ENCODE measurements at places on chromosomes 2 and 18.

- DNase-seq: no peak
These were observed 19.4 kb downstream of the IL1B start for GRCh38 chr2:112817082-112817689.

- DNase-seq: no peak
These were observed at the start of gene DCTN1 for GRCh38 chr2:74379851-74380789. TSS of gene DCTN1 (minus strand) at chr2:74380311. CDS start at chr2:74380037, 274 bp downstream.

DNA sequence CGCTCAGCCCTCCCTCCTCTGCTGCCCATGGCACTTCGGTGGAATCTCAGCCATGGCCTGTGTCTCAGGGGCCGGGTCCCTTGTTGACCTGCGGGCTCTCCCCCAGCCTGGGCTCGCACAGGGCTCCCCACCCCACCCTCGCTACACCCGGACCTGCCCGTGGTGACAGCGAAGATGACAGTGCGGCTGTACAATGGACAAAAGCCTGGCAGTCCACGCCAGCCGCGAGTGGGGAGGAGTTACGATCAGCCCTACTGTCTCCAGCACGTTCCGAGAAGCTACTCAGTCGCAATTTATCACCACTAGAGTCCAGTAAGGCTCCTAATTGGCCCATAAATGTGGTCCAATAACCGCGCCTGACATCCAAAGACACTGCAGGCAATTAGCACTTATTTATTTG lies 31.6 kb downstream of the GBX2 start:
- DNase-seq: no peak

- no peak for DNase-seq
These were observed 43.8 kb upstream of the FN1 start for GRCh38 chr2:215479536-215480240.

- DNase-seq: no peak
These were observed 416.1 kb downstream of the ARHGAP15 start for GRCh38 chr2:143545059-143545948.

- DNase-seq: no peak
These were observed 67.1 kb downstream of the DIS3L2 start for GRCh38 chr2:232028631-232029030.

DNA sequence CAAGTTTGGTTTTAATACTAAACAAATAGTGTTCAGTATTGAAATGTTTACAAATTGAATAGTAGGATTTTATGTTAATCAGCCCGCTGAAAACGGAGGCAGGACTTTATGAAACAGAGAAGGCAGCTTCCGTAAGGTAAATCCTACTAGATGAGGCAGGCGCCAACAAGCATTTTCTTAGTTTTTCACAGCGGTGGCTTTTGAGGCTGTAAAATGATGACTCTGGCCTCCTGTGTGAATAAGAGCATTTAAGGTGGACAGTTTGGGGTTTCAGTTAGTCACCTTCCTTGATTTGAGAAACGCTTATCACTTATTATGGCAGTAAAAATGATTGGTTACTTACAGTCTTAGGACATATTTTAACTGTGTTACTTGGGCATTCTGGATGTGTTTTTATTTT lies 212.9 kb downstream of the PTGR3 start:
- DNase-seq: no peak

DNA sequence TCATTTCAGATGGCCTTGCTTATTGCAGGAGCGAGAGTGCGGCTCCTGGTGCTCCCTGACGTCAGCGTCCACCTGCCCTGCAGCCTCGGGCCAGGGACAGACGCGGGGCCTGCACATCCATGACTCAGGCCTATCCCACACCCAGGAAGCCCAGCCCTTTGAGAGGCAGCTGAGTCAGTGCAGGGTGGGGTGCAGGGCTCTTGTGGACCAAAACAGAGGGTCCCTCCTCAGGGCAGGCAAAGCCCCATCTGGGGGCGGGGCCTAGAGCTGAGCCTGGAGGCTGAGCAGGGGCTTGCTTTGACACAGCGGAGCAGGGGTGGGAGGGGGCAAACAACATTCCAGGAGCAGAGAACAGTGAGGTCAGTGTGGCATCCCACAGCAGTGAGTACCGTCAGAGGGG lies 7.7 kb upstream of the ARHGEF4 start:
- DNase-seq: no peak

DNA sequence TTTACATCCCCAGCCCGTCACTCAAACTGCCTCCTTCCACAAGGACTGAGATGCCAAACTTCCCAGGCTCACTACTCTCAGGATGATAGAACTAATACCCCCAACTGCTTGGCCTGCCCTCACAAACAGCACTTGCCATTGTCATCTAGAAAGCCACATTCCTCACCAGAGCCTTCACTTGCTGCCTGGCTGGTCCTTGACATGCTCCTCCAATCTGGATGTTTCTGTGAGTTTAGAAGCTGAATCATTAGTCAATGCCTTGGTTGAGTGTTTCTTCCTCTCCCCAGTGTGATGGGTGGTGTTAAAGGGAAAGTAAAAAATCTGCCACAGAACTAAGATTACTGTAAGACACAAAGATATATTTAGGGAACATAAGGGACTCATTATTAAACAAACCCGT lies 52.5 kb downstream of the MARCHF4 start:
- DNase-seq: no peak

DNA sequence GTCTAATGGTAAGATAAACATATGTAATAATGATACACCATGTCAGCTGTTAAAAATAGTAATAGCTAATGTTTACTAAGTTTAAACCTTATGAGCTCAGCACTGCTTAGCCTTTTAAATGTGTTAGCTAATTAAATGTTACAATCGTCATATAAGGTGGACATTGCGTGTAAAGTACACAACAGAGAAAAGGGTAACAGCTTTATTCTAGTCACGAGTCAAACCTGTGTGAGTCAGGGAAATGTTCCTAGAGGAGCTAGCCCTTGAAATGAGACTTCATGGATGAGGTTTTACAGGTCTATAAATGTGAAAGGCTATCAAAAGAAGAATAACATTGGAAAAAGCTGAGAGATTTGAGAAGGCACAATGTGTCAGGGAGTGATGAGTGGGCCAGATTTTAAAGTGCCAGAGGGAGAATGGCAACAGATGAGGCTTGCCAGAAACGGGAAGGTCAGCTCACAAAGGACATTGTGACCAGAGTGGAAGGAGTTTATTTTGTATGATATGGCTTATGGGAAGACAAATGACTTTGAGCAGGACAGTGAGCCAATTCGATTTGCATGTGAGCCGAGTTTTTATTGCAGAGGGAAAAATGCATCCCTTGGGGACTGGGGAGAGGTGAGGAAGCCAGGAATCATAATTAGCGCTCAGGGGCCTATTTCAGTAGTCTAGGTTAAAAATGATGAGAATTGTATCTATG lies 276.3 kb downstream of the CTNNA2 start:
- DNase-seq: no peak

GRCh38 chr18:76426737-76427305 lies 68.2 kb downstream of the ZNF516 start:
- DNase-seq: no peak

DNA sequence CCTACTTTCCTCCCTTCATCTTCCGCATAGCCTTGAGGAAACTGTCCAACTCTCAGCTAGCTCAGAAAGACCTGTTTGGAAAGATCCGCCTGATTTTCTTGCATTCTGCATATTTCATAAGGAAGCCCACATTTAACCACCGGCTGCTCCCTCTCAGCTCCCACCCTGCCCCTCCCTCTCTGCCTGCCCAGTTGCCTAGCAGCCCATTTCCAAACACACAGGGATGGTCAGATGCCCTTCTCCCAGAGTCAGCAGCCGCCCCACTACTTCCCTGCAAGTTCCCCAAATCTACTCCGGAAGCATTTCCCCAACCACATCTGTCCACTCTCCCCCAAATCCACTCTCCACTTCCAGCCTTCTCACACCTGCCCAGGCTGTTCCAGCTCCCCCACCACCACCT lies 96.0 kb downstream of the TNS1 start:
- no peak for DNase-seq

DNA sequence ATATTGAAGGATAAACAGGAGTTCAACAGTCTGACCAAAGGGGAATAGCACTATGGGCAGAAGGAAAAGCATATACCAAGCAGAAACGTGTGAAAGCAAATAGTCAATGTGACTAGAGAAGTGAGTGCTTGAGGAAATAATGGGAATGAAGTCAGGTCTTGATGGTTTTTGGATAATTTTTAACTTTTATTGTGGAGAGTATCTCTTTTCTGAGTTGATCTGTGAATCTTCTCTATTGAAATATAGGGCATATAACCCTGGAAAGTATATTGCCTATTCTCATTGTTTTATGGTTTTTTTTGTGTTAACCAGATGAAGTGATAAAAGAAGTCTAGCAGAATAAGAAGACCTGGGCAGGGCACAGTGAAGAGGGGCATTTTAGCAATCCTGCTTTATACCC lies 16.4 kb upstream of the FABP1 start:
- no peak for DNase-seq

GRCh38 chr2:180927030-180927686 lies 53.2 kb upstream of the UBE2E3 start:
- DNase-seq: no peak

- no peak for DNase-seq
These were observed 750 bp upstream of the RMP24 start for GRCh38 chr18:35971661-35972196.

DNA sequence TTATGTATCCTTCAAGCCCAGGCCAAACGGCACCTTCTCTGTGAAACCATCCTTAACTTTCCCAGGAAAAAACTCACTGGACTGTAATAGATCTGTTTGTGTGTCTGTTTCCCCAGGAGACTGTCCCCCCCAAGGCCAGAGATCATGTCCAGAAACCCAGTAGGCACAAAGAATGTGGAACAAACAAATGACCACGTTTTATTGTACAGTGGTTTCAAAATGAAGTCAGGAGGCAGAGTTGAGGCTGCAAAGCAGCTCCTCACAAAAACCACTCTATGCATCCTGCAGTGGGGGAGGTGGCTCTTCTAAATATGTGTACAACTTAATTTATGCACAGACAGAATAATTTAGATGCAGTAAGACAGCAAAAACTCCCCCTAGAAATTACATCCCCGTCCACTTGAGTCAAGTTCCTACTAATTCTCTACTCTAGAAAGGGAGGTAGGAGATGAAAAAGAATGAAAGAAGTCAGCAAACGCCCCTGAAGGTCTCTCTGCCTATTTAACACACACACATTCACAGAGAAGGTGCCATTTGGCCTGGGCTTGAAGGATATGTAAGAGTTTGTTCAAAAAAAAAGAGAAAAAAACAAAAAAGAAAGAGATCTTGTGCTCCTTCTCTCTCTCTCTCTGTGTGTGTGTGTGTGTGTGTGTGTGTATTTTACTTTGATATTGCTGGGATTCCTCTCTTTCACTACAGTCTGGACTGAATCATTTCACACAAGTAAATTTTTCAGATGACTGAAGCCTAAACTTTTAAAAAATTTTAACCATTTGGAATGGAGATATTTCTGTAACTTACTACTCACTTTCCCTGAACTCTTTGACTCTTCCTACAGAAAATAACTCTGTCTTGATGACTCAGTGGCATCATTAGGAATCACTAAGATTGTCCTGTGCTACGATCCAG lies 19.5 kb downstream of the BCL2 start:
- DNase-seq: no peak

GRCh38 chr2:160457588-160457987 lies 36.0 kb downstream of the RBMS1 start:
- no peak for DNase-seq

DNA sequence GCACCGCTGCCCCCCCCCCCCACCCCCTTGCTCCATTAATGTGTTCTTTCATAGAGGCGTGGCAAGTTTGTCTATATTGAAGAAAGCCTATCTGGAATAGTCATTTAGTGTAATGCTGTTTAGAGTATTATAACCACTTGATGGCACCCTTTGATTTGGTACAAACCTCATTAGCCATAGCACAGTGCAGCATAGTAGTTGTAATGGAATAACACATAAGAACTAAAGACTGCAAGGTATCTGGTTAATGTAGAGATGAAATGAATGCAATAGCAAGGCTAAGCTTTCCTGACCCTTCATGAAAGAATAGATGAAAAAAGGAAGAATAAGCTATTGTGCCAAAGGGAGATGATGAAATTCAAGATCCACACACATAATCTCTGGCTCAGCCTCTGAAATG lies 81.9 kb downstream of the EHBP1 start:
- no peak for DNase-seq

GRCh38 chr2:202378001-202378400 lies 1.9 kb downstream of the BMPR2 start:
- no peak for DNase-seq

GRCh38 chr2:196742685-196743084 lies 56.8 kb downstream of the GTF3C3 start:
- DNase-seq: no peak

GRCh38 chr2:101792208-101792607 lies 94.7 kb downstream of the MAP4K4 start:
- no peak for DNase-seq

DNA sequence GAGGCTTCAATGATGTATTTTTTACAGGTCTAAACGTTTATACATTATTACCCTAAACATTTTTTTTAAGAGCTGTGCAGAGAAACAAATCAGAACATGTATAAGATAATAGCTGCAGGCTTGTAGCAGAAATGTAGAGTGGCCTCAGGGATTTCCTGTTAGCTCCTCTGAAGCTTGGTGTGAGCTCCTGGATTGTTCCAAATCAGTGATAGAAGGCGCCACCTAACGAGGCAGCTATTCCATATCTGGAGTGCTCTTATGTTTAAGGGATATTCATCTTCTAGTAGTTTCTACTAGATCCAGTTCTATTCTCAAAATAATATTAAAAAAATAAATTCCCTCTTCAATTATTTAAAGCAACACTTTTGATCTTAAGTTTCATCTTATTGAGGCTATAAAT lies 93.1 kb downstream of the LRP1B start:
- DNase-seq: no peak

DNA sequence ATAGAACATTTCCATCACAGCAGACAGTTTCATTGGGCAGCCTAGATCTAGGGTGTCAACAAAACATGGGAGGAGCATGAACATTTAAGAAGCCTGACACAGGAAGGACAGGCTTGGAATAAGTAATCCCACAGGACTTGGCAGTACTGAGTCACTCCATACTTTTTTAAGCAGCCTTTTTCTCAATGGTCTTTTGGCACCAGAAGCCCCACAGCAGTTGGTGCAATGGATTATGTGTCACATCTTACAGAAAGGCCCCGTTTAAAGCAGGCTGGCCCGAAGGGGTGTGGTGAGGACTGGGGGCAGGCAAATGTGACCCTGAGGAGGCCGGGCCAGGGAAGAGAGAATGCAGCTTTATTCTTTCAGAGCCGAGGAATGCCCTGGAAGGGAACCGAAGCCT lies 26.6 kb downstream of the SPTBN1 start:
- no peak for DNase-seq

- DNase-seq: no peak
These were observed 833 bp downstream of the AFG3L2 start for GRCh38 chr18:12376034-12376753.

DNA sequence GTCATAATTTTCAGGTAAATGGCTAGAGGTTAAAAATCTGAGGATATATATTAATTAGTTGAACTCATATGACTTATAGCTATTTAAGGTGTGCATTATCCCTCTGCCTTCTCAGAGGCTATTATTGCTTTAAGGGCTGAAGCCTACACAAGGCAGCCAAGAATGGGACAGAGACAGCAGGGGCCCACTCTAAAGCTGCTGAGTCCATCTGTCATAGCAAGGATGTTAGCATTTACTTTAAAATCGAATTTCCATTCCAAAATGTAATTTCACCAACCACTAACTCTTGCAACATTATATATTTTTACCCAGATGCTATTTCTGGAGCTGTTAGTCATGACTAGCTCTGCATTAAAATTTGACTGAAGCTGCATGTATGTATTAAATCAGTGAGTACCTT lies 236.3 kb upstream of the FSIP2 start:
- DNase-seq: no peak
